ENCODE measurements at places on chromosomes 4 and X.

DNA sequence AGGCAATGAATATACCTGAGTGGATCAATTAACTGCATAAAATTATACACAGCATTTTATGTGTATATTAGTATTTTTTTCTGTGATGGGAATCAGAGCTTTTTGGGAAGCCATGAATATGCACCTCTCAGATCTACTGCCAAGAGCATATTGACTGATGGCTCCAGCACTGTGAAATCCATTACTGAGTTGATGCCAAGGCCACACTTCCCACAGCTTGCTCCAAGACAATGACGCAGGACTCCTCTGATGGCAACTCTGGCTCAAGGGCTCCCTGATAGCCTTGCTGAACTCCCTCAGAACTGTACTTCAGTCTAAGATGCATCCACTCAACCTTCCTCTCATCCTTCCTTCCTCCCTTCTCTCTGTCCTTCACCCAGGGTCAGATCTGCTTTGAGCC is 82.7 kb downstream of the OTC start:
- no peak for DNase-seq

DNA sequence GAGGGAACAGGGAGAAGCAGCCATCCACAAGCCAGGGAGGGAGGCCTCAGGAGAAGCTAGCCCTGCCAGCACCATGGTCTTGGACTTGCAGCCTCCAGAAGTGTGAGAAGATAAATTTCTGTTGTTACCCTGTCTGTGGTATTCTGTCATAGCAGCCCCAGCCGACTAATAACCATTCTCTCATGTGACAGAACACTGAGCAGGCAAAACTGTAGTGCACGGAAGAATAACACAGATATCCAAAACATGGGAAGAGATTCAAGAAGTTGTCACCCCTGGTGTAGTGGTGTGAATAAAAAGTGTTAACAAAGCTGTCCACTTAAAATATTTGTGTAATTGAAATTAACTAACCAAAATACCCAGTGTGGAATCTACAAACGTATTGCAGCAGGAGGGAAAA is 265.0 kb downstream of the ARHGAP10 start:
- no peak for DNase-seq

DNA sequence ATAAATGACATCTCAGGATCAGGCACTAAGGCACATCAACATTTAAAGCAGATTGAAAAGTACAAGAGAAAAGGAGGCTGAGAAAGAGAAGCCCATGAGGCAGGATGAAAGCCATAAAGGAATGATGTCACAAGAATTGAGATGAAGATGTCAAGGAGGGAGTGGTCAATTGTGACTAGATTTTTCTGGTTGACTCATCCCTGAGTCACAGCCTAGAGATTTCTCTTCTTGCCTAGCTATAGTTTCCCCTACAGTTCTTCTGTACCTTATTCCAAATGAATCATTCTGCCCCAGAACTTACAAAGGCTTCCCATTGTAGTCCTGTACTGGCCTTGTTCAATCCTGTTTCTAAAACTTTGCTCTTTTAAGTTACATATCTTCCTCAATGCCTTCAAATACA is 3.4 kb upstream of the USP53 start:
- DNase-seq, result no peak

DNA sequence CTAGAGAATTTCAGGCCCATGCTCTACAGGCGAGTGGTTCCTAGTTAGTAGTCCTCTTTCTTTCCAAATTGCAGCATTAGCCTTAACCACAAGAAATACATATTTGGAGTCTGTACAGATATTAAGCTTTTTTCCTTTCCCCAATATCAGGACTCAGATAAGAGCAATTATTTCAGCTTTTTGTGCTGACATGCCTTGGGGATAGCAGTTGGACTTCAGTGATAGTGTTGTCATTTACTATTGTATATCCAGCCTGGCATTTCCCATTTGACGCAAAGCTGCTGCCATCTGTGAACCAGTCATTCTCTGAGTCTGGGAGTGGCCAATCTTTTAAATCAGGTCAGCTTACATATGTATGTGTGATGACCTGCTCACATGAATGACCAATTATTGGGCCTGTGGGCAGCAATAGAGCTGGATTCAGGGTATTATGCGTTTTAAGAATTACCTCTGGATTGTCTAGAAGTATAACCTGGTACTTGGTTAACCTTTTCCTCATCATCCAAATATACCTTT is 6.8 kb upstream of the CEP135 start:
- DNase-seq, result no peak

DNA sequence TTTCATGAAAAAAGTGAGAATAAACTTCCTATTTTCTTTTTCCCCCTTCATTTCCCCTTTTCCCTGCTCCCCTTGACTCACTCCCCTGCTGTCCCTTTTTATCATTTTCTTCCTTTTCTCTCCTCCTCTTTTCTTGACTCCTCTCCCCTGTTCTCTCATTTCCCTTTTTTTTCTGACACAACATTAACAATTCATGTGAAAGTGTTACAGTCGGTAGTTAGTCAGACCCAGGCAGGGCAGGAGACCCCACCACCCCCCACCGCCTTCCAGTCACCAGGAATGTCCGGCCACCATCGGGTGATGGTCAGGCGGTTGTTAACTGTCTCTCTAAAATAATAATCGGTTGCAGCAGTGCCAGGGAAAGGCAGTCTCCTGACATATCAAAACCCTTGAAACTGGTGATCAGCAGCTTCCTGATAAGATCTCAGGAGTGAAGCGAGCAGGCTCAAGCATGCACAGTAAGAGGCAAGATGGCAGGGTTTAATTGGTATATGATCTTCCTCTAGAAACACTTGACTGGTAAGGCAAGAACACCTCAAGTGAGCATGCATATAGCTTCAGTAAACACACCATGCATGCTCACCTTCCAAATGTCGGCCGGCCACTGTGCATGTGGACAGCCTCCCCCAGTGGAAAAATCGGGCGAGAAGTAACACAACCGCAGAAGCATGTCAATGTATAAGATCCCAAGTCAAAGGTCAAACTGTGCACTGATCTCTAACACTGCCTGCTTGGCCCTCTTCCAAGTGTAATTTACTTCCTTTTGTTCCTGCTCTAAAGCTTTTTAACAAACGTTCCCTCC is 191.4 kb downstream of the NDST4 start:
- DNase-seq, result no peak

DNA sequence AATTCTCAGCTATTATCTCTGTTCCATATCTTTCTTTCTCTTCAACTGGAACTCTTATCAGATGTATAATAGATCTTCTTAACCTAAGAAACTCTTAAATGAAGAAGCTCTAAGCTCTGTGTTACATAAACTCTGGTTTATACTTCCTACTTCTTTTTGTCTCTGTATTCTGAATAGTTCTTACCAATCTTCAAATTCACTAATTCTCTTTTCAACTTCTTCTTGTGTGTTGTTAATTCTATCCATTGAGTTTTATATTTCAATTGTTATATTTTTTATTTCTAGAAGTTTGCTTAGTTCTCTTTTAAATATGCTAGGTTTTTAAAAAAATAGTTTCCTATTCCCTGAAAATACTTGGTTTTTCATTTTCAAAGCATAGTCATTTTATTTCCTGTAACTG is 13.2 kb upstream of the MMAA start:
- no peak for DNase-seq

DNA sequence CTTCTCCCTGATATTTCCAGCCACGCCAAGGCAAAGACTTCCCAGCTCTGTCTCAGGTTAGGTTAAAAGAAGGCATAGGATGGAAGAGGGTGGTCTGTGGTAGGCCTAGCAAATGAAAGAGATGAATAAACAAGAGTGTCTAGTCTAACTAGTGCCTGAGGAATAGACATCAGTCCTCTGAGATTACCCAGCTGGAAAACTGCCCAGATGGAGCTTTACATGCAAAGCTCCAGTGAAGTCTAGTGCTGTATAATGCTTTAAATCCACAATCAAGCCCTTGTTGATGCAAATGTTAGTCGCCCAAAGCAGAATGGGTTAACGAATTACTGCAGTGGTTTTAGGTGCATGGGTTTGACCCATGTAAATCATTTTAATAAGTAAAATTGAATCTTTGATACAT is 24.8 kb upstream of the GUCY1B1 start:
- no peak for DNase-seq

DNA sequence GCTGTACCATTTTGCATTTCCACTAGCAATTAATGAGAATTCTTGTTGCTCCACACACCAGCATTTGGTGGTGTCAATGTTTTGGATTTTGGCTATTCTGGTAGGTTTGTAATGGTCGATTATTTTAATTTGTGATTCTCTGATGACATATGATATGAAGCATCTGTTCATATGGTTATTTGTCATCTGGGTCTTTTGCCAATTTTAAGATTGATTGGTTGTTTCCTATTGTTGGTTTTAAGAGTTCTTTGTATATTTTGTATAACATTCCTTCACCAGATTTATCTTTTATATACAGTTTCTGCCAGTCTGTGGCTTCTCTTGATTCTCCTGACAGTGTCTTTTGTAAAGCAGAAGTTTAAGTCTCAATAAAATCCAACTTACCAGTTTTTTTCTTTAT is 18.5 kb upstream of the BDH2 start:
- DNase-seq, result no peak

GRCh38 chr4:112111306-112111705 is 33.9 kb upstream of the FAM241A start:
- DNase-seq, result no peak

GRCh38 chrX:42117318-42117717 is 194.0 kb upstream of the CASK start:
- DNase-seq, result no peak

GRCh38 chr4:112926819-112927218 is 122.6 kb upstream of the ANK2 start:
- no peak for DNase-seq

- no peak for DNase-seq
Measured at GRCh38 chr4:176752191-176752749, 40.5 kb downstream of the VEGFC start.

GRCh38 chrX:50098241-50098640 is 102.6 kb downstream of the AKAP4 start:
- no peak for DNase-seq
